HFFc6 (cell line): ENCODE measurements at places on chromosomes 7 and 10. TPM values are rescaled to one million over a fixed set of nuclear protein-coding genes. Genes with fewer than 3 reads are reported as not detected.

LIPJ gene
- total RNA-seq: not detected in 3 replicates

GRCh38 chr10:100655760-100656421 lies 89.5 kb upstream of the PAX2 start:
- no peaks in the 10 kb centered on the region for H3K36me3 ChIP-seq
- peaks cover 72% of the 10 kb centered on the region for H3K27me3 ChIP-seq
- no peak overlapping the region for H3K27ac ChIP-seq

DNA sequence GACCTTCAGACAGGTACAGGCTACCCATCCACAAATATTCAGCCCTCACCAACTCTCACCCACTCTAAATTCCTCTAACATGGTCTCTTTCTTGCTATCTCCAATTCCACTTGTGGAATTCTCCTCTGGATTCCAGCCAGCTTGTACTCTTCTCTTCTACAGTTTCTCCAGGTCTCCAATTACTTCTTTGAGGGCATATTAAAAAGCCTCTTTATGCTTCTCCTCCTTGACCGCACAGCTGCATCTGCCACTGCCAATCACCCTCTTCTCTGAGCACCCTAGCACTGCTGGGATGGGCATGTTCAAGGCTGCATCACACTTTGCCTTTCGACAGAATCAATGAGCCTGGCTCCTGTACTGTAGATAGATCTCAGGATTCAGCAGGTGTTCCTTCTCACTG lies 101.5 kb upstream of the ANKRD1 start:
- no peaks in the 10 kb centered on the region for H3K36me3 ChIP-seq
- peaks cover 18% of the 10 kb centered on the region; the same call in 1 of the 2 replicates for H3K4me1 ChIP-seq
- H3K27ac ChIP-seq: no peak overlapping the region
- H3K27me3 ChIP-seq: peaks cover 20% of the 10 kb centered on the region
- no peak for DNase-seq
- no peak overlapping the region for H3K4me3 ChIP-seq

GRCh38 chr10:74738985-74739567 lies 87.3 kb upstream of the KAT6B start:
- no peaks in the 10 kb centered on the region for H3K27me3 ChIP-seq
- H3K27ac ChIP-seq: no peak overlapping the region
- H3K4me3 ChIP-seq: no peak overlapping the region
- no peak for DNase-seq

- H3K4me3 ChIP-seq: no peak overlapping the region
- peaks cover 30% of the 10 kb centered on the region for H3K4me1 ChIP-seq
- peaks cover 6% of the 10 kb centered on the region for H3K36me3 ChIP-seq
- DNase-seq: no peak
- H3K27ac ChIP-seq: no peak overlapping the region
Measured at GRCh38 chr7:90666186-90666585, 70.1 kb downstream of the CDK14 start.

GRCh38 chr7:96441436-96442084 lies 119.7 kb upstream of the SLC25A13 start:
- no peaks in the 10 kb centered on the region for H3K27me3 ChIP-seq
- H3K4me1 ChIP-seq: no peaks in the 10 kb centered on the region
- H3K36me3 ChIP-seq: no peaks in the 10 kb centered on the region
- H3K4me3 ChIP-seq: no peak overlapping the region
